ENCODE measurements at places on chromosomes 3 and 15.

DNA sequence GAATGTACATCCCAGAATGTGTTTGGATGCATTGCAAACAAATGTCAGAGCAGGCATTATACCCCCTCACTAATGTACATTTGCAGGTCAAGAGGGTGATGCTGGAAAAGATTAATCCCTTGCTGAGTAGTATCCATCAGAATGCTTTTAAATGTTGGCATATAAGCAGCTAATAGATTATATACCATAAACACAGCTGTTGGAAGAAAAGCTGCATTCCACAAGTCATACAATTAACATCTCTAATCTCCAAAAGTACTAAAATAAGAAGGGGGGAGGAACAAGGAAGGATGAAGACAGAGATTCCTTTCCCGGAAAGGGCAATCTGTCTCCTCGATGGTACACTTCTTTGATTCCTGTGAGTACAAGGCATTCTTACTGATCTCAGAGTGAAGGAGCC, 445.7 kb upstream of the CDIN1 start:
- DNase-seq = no peak

- DNase-seq = no peak
Observed at GRCh38 chr3:134155446-134155845, 95.2 kb downstream of the RYK start.

DNA sequence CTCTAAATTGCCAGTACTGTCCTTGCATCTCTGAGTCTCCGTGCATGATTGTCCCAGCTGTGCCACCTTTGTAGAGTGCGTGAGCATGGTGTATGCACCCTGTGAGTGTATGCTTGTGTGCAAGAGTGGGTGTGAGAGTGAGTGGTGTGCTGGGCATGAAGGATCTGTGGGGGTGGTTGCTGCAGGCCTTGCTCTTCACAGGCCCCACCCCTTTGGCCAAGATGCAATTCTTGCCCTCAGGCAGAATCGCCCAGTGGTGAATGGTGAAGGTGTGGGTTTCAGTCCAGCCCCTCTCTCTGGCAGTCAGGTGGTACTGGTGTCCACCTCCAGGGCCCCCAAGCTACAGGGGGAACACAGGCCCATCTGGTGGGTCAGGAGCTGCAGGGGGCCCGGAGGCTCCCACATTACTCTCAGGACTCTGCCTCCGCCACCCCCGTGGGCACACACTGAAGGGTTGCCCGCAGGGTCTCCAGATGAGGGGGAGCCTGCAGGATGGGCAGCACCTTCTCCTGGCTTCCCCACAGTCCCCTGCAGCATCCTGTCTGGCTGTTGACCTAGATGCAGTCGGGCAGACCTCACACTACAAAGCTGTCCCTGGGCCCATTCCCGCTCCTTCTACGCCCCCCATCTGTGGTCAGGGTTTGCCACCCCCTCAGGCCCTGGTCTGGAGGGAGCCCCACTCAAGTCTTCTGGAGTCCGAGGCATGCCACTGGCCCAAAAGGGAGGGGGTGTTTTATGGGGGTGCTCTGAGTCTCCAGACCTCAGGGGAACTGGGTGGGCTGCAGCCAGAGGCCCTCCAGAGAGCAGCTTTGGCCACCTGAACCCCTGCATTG, 8.3 kb upstream of the ROPN1B start:
- no peak for DNase-seq

DNA sequence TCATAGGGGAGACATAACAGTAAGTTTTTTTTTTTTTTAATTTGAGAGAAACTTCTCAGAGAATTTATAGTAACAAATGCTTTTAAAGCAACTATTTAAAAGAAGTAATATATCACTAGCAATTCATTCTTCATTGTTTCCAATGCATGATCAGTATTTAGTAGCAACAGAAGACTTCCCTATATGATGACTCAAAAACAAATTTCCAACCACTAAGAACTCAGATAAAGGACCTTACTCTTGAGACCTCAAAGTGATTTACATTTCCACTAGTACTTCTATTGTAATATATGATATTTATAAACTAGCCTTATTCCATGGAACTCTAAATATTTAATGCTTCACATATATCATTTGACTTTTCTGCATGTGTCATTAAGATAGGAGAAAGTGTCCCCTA, 356.3 kb downstream of the ZBTB20 start:
- DNase-seq = no peak

- no peak for DNase-seq
Observed at GRCh38 chr3:66492672-66493071, 8.2 kb downstream of the LRIG1 start.

- DNase-seq = no peak
Observed at GRCh38 chr3:136209921-136210320, 13.8 kb upstream of the MSL2 start.

GRCh38 chr3:153246806-153247205, 84.8 kb downstream of the RAP2B start:
- no peak for DNase-seq

DNA sequence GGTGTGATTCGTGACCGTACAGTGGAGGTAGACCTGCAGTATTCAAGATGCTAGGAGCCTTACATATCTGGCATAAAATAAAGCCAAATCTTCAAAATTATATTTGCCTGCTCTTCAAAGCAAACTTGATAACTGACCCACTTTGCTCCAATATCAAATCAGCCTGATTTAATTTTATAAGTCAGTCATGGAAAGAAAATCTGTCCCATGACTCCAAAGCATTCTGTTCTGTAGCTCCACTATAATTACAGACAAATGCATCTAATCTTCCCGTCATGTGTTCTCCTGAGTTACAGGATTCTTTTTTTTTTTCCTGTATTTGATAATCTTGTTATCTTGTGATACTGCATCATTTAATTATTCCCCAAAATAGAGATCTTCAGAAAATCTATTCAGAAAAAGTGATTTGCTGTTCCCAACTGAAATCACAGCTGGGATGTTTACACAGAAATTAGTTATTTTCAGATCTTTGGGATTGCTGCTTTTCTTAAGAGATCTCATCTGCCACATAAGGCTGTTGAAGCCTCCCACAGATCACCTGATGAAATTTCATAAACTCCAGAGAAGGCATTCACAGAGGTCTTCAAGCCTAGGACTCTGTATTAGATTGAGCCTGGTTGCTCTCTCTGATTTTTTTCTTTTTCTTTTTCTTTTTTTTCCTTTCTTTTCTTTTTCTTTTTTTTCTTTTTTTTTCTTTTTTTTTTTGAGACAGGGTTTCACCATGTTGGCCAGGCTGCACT, 27.2 kb downstream of the TIMP4 start:
- DNase-seq = no peak

All from SHP77 (cell line).